ENCODE measurements at places on chromosomes 5 and 9. TPM values are rescaled to one million over a fixed set of nuclear protein-coding genes. Genes with fewer than 3 reads are reported as not detected.

GRCh38 chr5:126752081-126752785 lies 24.7 kb upstream of the LMNB1 start:
- no peak for DNase-seq

DNA sequence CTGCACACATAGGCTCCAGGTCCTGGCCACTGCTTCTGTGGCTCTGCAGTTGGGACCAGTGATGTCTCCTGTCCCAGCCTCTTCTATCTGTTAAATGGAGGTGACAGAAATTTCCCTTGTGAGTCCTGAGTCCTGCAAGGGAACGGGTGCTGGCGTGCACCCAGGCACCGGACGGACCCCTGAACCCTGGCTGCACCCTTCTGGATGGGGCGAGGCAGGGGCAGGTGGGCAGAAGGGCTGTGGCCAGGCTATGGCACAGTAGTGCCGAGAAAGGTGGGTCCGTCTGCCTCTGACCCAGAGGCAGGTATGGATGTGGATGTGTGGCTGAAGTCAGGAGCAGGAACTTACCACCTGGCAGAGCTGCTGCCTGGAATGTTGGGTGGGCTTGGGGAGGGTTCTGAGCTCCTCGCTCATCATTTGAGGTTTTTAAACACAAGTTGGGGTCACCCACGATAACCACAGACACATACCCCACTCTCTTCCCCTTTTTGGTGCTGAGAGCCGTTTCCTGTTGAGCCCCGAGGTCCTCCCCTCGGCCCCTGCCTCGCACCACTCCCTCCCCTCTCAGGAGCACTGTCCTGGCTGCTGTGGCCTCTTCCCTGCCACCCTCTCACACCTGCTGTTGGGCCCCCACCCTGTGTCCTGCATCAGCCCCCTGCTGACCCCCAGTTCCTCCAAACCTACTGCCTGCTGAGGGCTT lies 82.0 kb downstream of the COL5A1 start:
- DNase-seq, result no peak

GRCh38 chr9:5438301-5439162 lies 807 bp upstream of the PLGRKT start:
- DNase-seq, result no peak

- DNase-seq, result no peak
These were observed at the start of gene SUSD3 for GRCh38 chr9:93058355-93059010. Gene SUSD3, plus strand, starts transcription at chr9:93058701. Its CDS starts 42 bp downstream, at chr9:93058743.

FAM78A gene
- 0.33 TPM for total RNA-seq

Data from HFFc6 (cell line).